ENCODE measurements at places on chromosomes 2 and 18. TPM values are rescaled to one million over a fixed set of nuclear protein-coding genes. Genes with fewer than 3 reads are reported as not detected.

The UNC80 gene
- 0.21 TPM for total RNA-seq

The GRHL1 gene
- total RNA-seq = 32.5 TPM

The TUBA4B gene
- total RNA-seq = not detected

The ITGA4 gene
- under 0.01 TPM for total RNA-seq

The B3GNT7 gene
- 1.3 TPM for total RNA-seq

The HOXD9 gene
- not detected for total RNA-seq

The CRYBA2 gene
- total RNA-seq = not detected

The SIX2 gene
- total RNA-seq = 11.6 TPM

The CD28 gene
- not detected for total RNA-seq

The MTLN gene
- 102 TPM for total RNA-seq

The SH3RF3 gene
- under 0.01 TPM for total RNA-seq

The KLHL14 gene
- total RNA-seq = not detected

The CSRNP3 gene
- total RNA-seq = 0.34 TPM

The DAW1 gene
- 0.07 TPM for total RNA-seq

The VWA3B gene
- total RNA-seq = 0.07 TPM

Data from nasal cavity respiratory epithelium epithelial cell of viscerocranial mucosa (primary cell).